B cell (primary cell): ENCODE measurements at places on chromosomes 5 and 9. TPM values are rescaled to one million over a fixed set of nuclear protein-coding genes. Genes with fewer than 3 reads are reported as not detected.
A peak's percentile ranks its signal among the peaks of the same experiment; 100 is the strongest.

GRCh38 chr5:169757016-169757415 lies 119.9 kb downstream of the DOCK2 start:
- no peak for DNase-seq
- no peaks in the 10 kb centered on the region for H3K4me1 ChIP-seq
- no peak overlapping the region for H3K27ac ChIP-seq
- peaks cover 80% of the 10 kb centered on the region for H3K36me3 ChIP-seq
- no peaks in the 10 kb centered on the region for H3K27me3 ChIP-seq

- H3K36me3 ChIP-seq, result no peaks in the 10 kb centered on the region
- no peak overlapping the region for H3K27ac ChIP-seq
- DNase-seq, result no peak
Observed at GRCh38 chr5:58717303-58718007, 134.6 kb downstream of the RAB3C start.

DNA sequence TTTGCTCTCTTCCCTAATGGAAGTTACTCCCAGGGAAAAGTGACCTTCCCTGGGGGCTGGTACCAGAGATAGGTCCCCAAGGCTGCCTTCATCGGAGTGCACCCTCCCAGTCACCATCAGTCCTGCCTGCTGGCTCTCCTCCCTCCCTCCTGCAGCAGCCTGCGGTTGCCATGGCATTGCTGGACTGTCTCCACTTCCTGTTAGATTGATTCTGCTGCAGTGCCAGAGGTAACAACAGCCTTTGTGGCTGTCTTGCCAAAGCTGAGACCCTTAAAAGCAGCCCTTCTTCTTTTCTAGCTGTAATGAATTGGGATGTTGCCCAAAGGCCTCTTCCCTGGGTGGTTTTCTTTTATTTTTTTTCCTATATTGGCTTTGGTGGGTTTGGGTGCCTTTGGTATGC lies 78.1 kb upstream of the PRLR start:
- H3K4me3 ChIP-seq, result no peak overlapping the region
- no peak for DNase-seq
- H3K27me3 ChIP-seq, result no peaks in the 10 kb centered on the region
- H3K27ac ChIP-seq, result no peak overlapping the region

GRCh38 chr9:121294866-121295661 lies 27.1 kb downstream of the GSN start:
- H3K27ac ChIP-seq, result no peak overlapping the region
- H3K27me3 ChIP-seq, result no peaks in the 10 kb centered on the region
- no peak overlapping the region for H3K4me3 ChIP-seq
- peaks cover 29% of the 10 kb centered on the region for H3K4me1 ChIP-seq
- no peaks in the 10 kb centered on the region for H3K36me3 ChIP-seq

DNA sequence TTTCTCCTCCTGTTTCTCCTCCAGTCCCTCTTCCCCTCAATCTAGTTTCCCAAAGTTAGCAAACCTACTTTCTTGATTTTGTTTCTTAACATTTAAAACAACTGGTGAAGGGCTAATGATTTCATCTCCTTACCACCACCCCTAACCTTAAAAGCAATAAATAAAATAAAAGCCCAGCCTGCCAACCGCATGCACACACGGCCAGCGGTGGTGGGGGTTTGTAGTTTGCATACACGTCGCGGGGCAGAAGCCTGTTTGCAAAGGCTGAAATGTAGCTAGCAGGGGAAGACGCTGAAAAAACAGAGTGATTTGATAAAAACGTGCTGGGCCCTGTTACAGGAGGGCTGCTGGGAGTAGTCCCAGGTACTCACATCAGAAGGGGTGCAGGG lies 1.9 kb upstream of the DMRT2 start:
- H3K27ac ChIP-seq, result no peak overlapping the region
- DNase-seq, result no peak
- peaks cover 71% of the 10 kb centered on the region for H3K27me3 ChIP-seq
- no peaks in the 10 kb centered on the region for H3K36me3 ChIP-seq
- peak overlapping the region; percentile 23 for H3K4me3 ChIP-seq

DNA sequence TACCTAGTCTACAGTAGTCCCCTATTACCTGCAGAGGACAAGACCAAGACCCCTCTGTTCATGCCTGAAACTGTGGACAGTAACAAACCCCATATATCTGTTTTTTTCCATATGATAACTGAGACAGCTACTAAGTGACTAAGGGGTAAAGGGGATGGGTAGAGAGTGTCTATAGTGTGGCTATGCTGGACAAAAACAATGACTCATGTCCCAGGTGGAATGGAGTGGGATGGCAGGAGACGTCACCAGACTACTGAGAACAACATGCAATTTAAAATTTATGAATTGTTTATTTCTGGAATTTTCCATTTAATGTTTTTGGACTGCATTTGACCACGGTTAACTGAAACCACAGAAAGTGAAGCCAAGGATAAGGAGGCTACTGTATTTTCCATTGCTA lies 171.8 kb downstream of the AGTPBP1 start:
- H3K27ac ChIP-seq, result no peak overlapping the region
- no peak overlapping the region for H3K4me3 ChIP-seq
- H3K27me3 ChIP-seq, result no peaks in the 10 kb centered on the region
- H3K4me1 ChIP-seq, result no peaks in the 10 kb centered on the region

GRCh38 chr5:83077662-83078261 lies 415 bp downstream of the XRCC4 start:
- H3K27ac ChIP-seq, result peak overlapping the region; percentile 88
- H3K27me3 ChIP-seq, result no peaks in the 10 kb centered on the region
- DNase-seq, result no peak
- H3K36me3 ChIP-seq, result peaks cover 3% of the 10 kb centered on the region
- peaks cover 12% of the 10 kb centered on the region for H3K4me1 ChIP-seq

DNA sequence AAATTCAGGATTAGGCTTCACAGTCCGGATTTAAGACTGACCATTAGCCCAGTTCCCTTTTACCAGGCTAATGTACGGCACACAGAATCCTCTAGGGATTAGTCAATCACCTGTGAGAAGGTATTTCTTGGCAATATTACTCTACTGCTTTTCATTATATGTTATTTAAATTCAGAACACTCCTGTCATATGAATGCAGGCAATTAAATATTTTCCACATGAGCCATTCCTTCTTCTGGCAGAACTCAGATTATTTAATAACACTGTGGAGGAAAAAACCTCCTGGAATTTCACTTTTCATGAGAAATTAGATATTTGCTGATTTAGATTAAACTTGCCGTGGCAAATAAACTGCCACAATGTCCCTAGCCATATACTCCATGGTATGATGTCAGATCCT lies 1357.5 kb upstream of the C9orf72 start:
- H3K36me3 ChIP-seq, result no peaks in the 10 kb centered on the region
- no peak overlapping the region for H3K27ac ChIP-seq
- no peaks in the 10 kb centered on the region for H3K4me1 ChIP-seq
- DNase-seq, result no peak
- no peak overlapping the region for H3K4me3 ChIP-seq

DNA sequence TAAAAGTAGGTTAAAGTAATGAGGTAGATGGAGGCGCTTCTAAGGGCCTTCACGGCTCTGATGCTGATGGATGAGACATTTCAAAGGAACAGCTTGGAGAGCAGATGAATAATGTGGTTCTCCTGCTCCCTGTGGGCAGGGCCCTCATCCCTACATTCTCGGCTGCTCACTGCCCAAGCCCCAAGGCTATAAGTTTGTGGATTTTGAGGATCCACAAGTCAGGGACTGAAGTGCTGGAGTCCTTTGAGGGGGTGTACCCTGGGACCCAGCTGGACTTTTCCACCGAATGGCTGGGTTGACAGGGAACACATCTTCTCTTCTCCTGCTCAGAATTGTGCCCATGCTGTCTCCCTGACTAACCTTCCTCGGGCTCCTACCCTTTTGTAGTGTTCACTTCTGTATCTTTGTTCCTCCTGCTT lies 21.4 kb upstream of the CXCL14 start:
- no peaks in the 10 kb centered on the region for H3K4me1 ChIP-seq
- DNase-seq, result no peak
- no peak overlapping the region for H3K4me3 ChIP-seq
- no peaks in the 10 kb centered on the region for H3K27me3 ChIP-seq
- no peaks in the 10 kb centered on the region for H3K36me3 ChIP-seq

DNA sequence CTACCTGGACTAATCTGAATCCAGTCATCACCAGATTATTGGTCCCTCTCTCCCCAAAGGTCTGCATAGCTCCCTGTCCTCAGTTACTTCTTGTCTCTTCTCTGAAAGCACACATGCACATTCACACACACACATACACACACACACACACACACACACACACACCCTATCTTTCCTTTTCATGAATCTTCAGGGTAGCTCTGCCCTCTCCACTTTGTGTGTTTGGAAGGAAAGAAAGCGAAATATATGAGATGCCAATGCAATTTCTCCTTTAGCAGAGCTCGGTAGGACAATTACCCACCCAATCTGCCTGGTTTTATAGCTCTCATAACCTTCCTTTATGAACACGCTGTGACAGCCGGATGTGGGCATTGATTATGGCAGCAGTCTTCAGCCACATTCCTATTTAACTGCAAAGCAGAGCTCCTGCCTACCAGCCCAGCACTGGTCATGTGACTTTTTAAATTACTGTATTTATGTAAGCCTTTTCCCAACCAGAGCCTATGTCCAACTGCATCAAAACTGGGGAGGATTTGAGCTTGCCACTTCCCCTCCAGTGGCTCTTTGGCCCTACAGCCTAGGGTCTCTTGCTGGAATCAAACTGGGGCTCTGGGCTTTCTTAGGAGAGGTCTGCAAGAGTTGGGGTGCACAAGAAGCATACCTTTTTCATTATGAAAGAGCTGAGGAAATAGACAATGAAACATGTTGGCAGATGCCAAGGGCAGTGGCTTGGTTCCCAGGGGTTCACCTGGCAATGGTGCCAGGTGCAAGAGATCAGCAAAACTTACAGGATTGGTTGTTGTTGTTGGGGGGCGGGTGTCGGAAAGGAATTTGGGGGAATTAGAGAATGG lies 20.8 kb upstream of the MATR3 start:
- H3K4me1 ChIP-seq, result peaks cover 38% of the 10 kb centered on the region
- H3K36me3 ChIP-seq, result peaks cover 7% of the 10 kb centered on the region
- H3K27ac ChIP-seq, result peak overlapping the region; percentile 62
- peak overlapping the region; percentile 86 for H3K4me3 ChIP-seq
- H3K27me3 ChIP-seq, result no peaks in the 10 kb centered on the region
- peak; percentile 32 for DNase-seq

GRCh38 chr5:139364466-139364865 lies 18.6 kb downstream of the SLC23A1 start:
- H3K36me3 ChIP-seq, result peaks cover 42% of the 10 kb centered on the region
- H3K4me3 ChIP-seq, result no peak overlapping the region
- H3K27ac ChIP-seq, result no peak overlapping the region
- H3K27me3 ChIP-seq, result no peaks in the 10 kb centered on the region
- no peak for DNase-seq
- no peaks in the 10 kb centered on the region for H3K4me1 ChIP-seq

- H3K27ac ChIP-seq, result no peak overlapping the region
- H3K4me1 ChIP-seq, result peaks cover 17% of the 10 kb centered on the region
- no peaks in the 10 kb centered on the region for H3K36me3 ChIP-seq
- H3K4me3 ChIP-seq, result no peak overlapping the region
- no peaks in the 10 kb centered on the region for H3K27me3 ChIP-seq
- DNase-seq, result no peak
Observed at GRCh38 chr9:127393645-127394044, 3.3 kb upstream of the SLC2A8 start.

GRCh38 chr9:71638627-71639026 lies 129.7 kb downstream of the CEMIP2 start:
- H3K27me3 ChIP-seq, result no peaks in the 10 kb centered on the region
- peak; percentile 38 for DNase-seq
- H3K4me3 ChIP-seq, result no peak overlapping the region
- H3K27ac ChIP-seq, result no peak overlapping the region

DNA sequence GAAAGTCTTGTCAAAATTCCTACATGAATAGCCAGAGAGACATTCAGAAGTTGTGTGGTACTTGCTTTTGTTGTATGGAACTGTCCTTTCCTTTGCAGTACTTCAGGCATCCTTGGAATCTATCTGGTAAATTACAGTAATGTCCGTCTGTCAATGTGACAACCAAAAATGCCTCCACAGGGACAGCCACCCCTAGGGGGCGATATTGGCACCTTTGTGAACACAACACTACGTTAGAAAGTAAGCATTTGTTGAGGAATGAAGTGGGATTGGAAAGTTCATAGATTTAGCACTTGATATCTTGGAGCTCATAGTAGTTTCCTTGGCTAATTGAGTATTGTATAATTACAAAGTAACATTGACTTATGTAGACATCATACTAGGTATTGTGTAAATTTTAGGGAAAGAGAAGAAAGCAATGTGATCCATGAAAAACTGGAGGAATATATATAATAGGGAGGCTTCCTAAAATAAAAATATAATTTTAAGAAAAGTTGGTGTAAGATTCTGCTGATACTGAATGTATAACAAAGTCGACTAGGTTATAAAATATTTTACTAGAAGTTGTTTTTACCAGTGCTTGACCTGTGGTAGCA lies 32.7 kb downstream of the TMEFF1 start:
- H3K4me3 ChIP-seq, result no peak overlapping the region
- DNase-seq, result peak; percentile 49
- H3K36me3 ChIP-seq, result no peaks in the 10 kb centered on the region

GRCh38 chr5:37921452-37921851 lies 81.6 kb upstream of the GDNF start:
- no peak for DNase-seq
- H3K36me3 ChIP-seq, result no peaks in the 10 kb centered on the region
- no peak overlapping the region for H3K4me3 ChIP-seq
- no peak overlapping the region for H3K27ac ChIP-seq

GRCh38 chr9:18061856-18062255 lies 412.1 kb upstream of the ADAMTSL1 start:
- H3K4me3 ChIP-seq, result no peak overlapping the region
- H3K27ac ChIP-seq, result no peak overlapping the region
- no peaks in the 10 kb centered on the region for H3K4me1 ChIP-seq
- no peak for DNase-seq
- no peaks in the 10 kb centered on the region for H3K36me3 ChIP-seq

GRCh38 chr5:135194573-135195269 lies 160.7 kb upstream of the PITX1 start:
- peaks cover 4% of the 10 kb centered on the region for H3K27me3 ChIP-seq
- H3K36me3 ChIP-seq, result no peaks in the 10 kb centered on the region
- no peak overlapping the region for H3K4me3 ChIP-seq
- DNase-seq, result no peak

DNA sequence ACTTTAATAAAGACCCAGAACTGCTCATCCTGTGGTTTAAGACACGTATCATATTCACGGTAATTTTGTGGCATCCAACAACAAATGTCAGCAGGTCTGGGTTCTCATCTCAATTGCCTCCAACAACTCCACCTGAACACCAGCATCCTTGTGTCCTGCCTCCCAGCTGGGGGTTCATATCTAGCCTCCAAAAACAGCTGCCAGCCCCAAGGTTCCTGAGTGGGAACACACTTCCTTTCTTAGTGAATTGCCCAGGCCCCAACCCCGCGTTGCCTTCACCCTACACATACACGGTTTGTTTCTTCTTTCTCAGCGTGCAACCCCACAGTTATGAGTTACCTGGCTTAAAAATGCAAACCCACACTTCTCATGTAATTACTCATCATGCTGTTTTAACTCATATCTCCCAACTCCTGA lies 77.9 kb downstream of the SEMA4D start:
- H3K27me3 ChIP-seq, result no peaks in the 10 kb centered on the region
- no peak overlapping the region for H3K4me3 ChIP-seq

- no peaks in the 10 kb centered on the region for H3K27me3 ChIP-seq
- peak; percentile 22 for DNase-seq
- no peaks in the 10 kb centered on the region for H3K4me1 ChIP-seq
Observed at GRCh38 chr9:98215821-98216220, 23.4 kb upstream of the CORO2A start.

TUSC1 gene
- 0.55 and 0.82 TPM in 2 replicates for polyA plus RNA-seq

RGS7BP gene
- not detected in 2 replicates for polyA plus RNA-seq

ORM2 gene
- not detected in 2 replicates for polyA plus RNA-seq

HEMGN gene
- polyA plus RNA-seq, result 0.06 TPM in 2 replicates
